ENCODE measurements at places on chromosomes 1 and 21. TPM values are rescaled to one million over a fixed set of nuclear protein-coding genes. Genes with fewer than 3 reads are reported as not detected.

DNA sequence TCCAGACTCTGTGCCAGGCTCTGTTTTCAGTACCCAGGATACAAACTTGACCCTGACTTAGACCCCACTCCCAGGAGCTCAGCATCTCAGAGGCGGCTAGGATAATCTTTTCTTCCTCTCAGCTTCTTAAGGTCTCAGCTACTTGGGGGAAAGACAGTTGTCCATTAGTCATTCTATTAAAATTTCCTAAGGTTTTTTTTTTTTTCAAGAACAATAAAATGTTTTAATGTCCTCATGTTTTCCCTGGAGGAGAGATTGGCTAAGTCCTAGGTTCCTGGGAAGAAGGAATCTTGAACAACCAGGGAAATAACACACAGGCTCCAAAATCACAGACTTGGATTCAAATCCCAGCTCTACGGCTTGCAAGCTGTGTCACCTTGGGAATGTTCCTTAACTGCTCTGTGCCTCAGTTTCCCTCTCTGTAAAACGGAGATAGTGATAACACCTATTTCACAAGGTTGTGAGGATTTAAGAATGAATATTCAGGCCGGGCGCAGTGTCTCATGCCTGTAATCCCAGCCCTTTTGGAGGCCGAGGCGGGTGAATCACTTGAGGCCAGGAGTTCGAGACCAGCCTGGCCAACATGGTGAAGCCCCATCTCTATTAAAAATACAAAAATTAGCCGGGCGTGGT, 33.0 kb downstream of the CDK18 start:
- no peak for ATAC-seq

- no peak for ATAC-seq
Observed at GRCh38 chr1:220421508-220421907, 106.4 kb upstream of the MARK1 start.

- ATAC-seq = no peak
Observed at GRCh38 chr1:65924471-65924870, 131.8 kb downstream of the PDE4B start.

DNA sequence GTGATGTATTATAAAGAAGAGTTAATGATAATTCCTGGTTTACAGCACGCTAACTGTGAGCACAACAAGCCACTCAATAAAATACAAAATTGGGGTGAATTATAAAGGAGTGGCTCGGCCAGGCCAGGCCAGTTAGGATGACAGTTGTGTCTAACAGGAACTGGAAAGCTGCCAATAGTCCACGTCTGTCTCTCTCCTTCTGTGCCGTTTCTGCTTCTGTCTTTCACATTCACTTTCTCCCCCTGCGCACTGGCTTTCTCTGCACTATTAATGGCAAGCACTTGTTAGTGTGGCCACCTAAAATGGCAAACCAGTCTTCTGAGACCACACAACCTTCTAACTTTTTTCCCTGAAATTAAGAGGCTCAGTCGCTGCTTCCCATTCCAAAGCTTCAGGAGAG, 394.3 kb downstream of the NTNG1 start:
- ATAC-seq = no peak

GRCh38 chr21:16678429-16679160, 834.2 kb upstream of the CXADR start:
- no peak for ATAC-seq

DNA sequence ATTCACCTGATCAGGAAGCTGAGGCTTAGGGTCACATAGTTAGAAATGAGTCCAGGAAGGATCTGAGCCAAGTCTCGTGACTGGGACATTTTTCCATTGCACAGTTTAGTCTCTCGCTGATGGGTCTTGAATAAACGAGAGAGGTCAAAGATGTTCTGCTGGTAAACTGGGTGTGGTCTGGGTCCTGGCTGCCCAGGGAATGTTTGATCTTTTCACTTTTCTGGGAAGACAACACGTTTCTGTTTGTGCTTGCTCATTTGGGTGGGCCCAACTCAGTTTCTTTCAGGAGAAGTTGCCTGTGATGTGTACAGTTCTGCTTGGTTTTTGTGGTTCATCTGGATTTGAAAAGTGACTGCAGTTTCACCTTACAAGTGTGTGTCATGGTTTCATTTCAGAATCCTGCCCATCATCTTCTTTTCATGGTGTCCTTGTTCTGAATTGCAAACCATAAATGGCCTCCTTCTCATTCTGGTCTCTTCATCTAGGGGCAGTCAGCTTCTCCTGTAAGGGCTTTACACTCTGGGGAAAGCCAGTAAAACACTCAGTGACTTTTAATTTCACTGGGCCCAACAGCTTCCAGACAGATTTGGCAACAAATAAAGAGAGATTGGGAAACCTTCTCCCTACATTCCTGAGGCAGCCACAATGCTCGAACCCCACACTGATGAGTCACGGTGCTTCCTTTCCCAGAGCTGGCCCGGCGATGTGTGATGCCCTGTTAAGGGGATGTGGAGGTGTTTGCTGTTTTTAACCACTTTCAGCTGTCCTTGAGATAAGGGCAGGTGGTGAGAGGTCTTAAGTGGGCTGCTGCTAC, 7.2 kb upstream of the TACSTD2 start:
- ATAC-seq = peak; percentile 96

- no peak for ATAC-seq
Observed at GRCh38 chr1:186819563-186819962, 9.2 kb upstream of the PLA2G4A start.

DNA sequence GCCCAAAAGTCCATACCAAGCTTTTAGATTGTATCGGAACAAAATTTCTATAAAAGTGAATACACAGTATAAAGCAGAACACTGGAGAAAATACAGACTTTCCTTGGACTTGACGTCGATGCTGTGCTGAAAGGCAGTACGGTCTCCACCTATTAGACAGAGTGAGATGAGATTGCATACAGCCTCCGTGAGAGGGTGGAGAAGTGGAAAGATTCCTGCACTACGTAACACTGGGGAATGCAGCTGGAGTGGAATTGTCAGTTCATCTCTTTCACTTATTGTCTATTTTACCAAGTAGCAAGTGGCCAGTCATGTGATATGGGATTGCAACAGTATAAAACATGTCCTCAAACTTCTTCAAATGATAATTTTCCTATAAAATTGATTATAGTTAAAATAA, 209.5 kb downstream of the ZP4 start:
- no peak for ATAC-seq

GRCh38 chr1:30049748-30050296, 673.6 kb downstream of the MATN1 start:
- no peak for ATAC-seq

DNA sequence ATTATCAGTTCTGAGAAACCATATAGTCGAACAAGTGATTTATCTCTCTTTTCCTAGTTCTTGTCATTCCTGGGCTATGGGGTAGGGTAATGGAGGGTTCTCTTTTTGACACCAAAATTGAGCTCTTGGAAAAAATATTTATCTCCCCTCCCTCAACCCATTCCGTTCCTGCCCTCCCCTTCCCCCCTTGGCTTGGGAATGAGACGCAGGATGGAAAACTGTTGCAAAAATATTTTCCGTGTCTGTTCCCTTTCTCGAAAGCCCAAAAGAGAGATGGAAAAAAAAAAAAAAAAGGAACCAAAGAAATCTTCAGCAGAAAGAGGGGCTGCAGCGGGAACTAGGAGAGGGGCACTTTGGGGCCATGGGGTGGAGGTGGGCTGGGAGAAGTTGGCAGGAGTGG, 766 bp downstream of the ATP2B4 start:
- no peak for ATAC-seq

DNA sequence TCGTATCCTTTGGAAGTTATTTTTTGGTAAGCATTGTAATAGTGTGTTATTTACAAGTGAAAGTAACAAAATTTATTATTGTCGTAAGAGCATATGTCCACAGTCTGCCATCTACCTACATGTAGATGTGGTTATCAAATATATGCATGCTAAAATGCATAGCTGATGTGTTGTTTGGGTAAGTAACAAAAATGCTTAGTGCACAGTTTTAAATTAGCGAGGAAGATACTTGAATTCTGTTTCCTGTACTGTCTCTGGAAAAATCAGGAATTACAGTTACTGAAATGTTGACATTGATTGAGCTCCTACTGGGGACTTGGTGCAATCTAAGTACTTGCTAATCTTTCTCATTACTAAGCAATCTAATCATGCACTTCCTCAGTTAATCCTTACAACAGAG, 14.3 kb downstream of the WDR64 start:
- ATAC-seq = no peak

DNA sequence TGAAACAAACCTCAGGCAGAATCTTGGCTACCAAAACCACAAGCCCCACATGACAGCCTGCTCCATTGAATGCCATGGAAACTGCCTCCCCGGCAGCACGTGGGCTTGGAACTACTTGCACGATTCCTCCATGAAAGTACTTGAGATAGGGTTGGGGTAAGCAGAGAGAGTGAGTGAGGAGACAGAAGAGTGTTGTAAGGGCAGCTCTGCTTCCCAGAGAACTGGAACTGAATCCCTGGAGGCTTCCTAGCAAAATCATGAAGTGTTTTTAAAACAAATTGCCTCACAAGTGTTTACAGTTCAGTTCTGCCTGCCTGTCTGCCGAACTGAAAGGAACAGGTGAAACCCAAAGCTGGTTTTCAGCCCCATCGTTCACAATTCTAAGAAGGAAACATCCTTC, 35.3 kb upstream of the DNASE2B start:
- ATAC-seq = peak; percentile 27

NVL gene
- 15.0 TPM for total RNA-seq

BATF3 gene
- 3.9 TPM for total RNA-seq

SPATA17 gene
- total RNA-seq = 0.62 TPM

VHLL gene
- not detected for total RNA-seq
